ENCODE measurements at places on chromosomes 2 and 18.

- no peak for DNase-seq
These were observed 60.0 kb downstream of the HS1BP3 start for GRCh38 chr2:20590704-20591515.

DNA sequence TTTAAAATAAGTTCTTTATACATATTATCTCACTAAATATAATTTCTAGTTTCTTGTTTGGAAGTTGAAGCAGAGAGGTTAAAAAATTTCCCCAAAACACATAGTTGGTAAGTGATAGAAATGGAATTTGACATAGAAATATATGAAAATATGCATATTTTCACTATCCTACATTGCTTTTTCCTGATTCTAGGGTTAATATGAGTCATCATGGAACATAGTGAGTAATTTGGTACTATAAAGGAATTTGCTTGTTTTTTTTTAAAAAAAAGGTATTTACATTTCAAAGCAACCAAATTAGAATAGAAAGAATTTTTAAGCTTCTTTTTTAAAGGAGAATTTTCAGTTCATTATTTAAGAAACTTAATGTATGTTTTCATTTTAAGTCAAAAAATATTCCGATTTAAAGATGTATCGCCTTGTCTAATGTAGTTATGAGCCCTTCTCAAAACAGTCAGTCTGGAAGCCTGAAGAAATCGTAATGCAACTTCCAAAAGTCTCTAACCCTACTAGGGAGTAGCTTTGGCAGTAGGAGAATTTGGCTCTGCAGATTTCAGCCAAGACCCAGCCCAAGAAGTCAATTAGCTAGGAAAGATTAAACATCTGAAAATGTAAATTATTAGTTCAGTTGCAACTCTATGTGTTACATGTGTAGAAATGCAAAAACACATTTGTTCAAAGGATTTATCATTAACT is 147.3 kb downstream of the RDH14 start:
- DNase-seq = peak; percentile 61

DNA sequence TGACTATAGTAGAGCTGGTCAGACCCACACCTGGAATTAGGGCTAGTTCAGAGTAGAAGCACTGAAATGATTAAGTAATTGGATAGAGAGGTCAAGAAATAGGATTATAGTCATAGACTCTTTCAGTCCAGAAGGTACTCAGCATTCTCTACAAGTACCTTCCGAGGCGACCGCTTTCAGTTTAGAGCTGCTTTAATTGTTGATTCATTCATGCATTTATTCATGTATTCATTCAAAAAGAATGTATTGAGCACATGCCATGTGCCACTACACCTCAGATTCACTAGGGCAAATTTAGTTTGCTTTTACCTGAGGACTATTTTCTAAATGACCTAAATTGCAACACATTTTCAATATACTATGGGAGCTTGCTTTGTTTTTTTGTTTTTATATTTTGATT is 48.7 kb downstream of the CRIM1 start:
- DNase-seq = no peak

DNA sequence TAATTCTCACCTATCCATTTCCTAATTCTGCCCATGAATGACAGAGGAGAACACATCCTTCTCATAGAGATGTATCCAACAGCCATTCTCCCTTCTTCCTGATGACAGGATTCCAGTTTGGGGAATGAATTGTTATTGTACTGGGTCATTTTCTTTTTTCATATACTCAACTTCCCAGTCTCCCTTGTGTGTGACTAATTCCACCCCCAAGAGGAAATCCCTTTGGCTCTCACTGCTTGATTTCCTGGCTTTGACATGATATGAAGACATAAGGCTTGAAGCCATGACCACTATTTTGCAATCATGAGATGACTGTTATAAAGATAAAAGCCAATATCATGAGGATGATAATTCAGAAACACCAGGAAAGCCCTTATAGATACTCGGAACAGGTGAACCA is 384.7 kb upstream of the ACVR2A start:
- DNase-seq = peak; percentile 73

- no peak for DNase-seq
These were observed 41.6 kb downstream of the PKDCC start for GRCh38 chr2:42089340-42089925.

DNA sequence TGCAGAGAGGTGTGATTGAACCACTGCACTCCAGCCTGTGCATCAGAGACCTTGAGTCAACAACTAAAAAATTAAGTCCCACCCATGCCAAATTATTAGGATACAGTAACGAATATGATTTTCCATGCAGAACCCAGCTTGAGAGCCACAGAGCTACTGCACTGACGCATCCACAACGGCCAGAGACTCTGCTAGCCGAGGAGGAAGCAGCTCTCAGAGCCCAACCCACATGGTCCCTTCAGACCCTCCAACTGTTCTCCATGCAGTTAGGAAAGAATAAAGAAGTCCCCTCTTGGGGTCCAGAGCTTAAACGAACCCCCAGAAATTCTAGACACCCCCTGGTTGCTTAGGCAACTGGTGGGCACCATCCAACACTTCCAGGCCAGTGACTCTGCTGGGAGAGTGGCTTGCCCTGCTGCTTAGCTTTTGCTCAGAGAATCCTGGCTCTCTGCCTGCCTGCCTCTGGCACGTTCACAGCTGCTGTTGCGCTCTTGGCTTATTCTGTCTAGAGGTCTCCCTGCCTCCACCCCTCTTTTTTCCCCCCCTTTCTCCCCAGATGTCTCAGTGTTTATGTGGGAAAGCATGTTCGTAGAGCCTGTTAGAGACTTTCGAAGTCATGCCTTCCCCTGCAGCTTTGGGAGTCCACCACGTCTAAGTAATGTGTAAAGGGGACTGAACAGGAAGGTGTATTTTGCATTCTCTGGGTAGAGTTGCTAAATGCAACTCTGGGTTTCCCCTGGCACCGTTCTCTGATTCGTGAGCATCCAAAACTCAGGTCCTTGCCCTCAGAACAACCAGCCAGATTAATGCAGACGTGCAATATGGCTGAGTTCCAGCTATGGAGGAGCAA is 26.0 kb upstream of the SP3 start:
- DNase-seq = peak; percentile 83

GRCh38 chr2:58870704-58871103 is 629.6 kb upstream of the FANCL start:
- DNase-seq = no peak

DNA sequence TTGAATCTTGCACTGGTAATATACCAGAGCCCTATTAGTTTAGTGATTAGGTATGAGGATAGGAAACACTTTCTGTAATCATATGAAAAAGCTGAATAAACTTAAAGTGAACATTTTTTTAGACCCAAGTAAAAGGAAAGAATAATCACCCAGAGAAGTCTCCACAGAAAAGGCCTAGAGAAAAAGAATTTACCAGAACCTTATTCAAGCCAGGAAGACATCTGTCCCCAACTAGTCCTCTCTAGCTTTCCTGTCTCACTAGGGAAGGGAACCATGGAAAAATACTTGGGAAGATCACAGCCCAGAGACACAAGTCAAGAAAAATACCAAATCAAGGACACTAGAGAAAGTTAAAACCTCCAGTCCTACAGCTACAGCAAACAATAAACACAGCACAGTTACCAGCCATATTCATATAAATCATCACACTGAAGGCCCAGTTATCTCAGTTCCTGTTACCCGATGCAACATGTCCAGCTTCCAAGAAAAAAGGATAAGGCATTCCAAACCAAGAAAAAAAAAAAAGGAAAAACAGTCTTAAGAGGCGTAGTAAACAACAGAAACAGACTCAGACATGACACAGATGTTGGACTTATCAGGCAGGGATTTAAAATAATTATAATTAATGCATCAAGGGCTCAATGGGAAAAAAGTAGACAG is 461.5 kb downstream of the IRS1 start:
- DNase-seq = no peak

DNA sequence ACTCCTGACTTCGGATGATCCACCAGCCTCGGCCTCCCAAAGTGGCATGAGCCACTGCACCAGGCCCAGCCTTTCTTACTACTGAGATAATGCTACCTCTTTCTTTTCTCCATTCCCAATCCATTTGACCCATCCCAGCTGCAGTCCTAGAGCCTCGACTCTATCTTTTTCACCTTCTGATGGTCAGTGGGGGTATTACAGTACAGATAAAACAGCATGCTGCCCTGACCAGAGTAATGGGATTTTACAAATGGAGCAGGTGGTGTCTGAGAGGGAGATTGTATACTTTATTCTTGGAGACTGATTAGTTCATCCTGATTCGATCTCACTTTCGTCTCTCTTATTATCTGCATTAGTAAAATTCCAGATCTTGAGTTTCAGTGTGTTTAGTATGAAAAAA is 238.6 kb upstream of the TNP1 start:
- no peak for DNase-seq

- DNase-seq = no peak
These were observed 370.8 kb downstream of the NUP35 start for GRCh38 chr2:183495079-183495478.

GRCh38 chr2:149355716-149356422 is 25.5 kb downstream of the LYPD6 start:
- DNase-seq = no peak

DNA sequence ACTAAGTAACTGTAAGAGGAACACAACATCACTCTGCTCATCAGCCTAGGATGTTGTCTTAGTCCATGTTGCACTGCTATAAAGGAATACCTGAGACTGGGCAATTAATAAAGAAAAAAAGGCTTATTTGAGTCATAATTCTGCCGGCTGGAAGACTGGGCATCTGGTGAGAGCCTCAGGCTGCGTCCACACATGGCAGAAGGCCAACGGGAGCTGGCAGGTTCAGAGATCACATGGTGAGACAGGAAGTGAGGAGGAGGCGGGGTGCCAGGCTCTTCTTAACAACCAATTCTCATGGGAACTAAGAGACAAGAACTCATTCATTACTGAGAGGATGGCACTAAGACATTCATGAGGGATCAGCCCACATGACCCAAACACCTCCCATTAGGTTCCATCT is 46.8 kb downstream of the EPG5 start:
- peak; percentile 31 for DNase-seq

- DNase-seq = peak; percentile 94
These were observed 224.8 kb upstream of the FN1 start for GRCh38 chr2:215660687-215661086.

GRCh38 chr2:239052798-239053665 is 205.1 kb downstream of the TWIST2 start:
- DNase-seq = no peak

DNA sequence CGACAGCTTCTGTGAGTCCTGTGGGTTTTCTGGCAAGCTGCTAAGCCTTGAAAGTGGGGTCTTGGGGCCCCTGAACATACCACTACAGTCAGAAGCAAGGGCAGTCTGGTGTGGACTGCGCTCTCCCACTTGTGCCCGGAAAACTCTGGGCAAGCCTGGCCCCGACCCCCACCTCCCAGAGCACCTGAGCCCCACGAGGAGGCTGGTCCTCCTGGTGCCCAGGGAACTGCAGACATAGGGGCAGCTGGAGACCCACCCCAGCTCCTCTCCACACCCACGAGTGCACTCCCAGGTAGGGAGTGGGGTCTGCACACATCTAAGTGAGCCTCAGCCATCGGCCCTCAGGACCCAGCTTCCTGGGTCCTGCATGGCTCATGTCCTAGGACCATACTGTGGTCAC is 16.2 kb upstream of the GPC1 start:
- no peak for DNase-seq

DNA sequence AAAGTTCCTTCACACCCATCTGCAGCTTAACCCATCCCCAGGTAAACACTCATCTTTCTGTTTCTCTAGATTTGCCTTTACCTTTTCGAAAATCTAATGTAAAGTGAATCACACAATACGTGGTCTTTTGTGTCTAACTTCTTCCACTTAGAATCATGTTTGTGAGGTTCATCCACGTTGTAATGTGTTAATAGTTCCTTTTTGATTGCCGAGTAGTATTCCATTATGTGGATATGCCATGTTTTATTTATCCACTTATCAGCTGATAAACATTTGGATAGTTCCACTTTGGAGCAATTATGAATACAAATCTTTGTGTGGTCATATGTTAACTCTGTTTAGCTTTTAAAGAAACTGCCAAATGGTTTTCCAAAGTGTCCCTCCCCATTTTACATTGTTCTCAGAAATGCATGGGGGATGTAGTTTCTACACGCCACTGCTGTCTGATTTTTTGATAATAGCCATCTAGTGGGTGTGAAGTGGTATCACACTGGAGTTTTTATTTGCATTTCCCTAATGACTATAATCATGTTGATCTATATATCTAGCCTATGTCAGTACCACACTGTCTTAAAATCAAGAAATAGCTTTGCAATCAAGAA is 22.3 kb downstream of the PECR start:
- DNase-seq = no peak

- peak; percentile 44 for DNase-seq
These were observed 3.5 kb downstream of the YWHAQ start for GRCh38 chr2:9627310-9627709.

DNA sequence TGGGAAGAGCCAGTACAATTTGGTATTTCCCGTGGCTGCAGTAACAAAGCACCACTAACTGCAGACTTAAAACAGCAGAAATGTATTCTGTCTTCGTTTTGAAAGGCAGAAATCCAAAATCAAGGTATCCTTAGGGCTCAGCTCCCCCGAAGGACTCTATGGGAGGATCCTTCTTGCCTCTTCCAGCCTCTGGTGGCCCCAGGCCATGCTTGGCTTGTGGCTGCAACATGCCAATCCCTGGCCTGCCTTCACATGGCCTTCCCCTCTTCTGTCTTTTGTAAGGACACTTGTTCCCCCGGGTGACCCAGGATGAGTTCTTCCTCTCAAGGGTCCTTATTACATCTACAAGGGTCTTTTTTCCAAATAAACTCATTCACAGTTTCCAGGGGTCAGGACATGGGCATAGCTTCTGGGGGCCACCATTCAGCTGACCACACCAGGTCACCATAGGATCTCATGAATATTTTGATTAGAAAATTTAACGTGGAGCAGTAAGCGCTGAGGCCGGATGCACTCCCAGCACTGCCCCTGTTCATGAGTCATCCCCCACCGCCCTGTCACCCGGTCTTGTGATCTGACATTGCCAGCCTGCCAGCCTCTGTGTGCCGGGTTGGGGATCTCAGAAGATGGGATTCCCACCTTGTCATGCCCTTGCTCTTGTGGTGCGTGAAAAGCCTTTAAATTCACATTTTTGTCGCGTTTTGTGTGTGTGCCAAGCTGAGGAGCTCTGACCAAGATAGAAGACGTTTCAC is 61.2 kb upstream of the B3GNT7 start:
- DNase-seq = no peak

- DNase-seq = no peak
These were observed 582.1 kb downstream of the ZEB2 start for GRCh38 chr2:143937723-143938350.

- DNase-seq = no peak
These were observed 75.4 kb downstream of the RAPGEF4 start for GRCh38 chr2:172811027-172811426.

DNA sequence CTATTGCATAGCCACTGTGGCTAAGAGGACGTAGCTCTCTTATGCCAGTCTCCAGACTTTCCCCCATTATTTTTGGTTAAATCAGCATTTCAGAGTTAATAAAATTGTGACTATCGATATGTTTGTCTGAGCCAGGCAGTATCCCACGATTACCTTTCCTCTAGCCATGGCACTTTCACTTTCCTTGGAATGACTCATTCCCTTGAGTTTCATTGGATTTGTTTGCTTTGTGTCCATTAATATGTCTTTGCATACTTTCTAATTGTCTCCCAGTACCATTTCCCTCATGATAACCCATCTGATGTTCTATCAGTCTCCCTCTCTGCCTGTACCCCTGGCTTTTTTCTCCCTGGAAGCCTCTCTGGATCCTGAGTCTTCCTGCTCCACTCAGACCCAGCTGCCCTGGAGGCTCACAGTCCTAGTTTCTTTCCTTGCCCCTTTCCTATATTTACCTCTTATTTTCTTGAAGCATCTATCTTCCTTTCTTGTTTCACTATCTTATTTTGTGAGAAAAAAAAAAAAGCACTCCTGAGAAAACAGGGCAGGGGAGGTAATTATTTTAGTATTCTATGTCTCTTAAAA is 126.1 kb downstream of the MTX2 start:
- peak; percentile 18 for DNase-seq
